Activated T-helper 1 cell treated with anti-CD3 and anti-CD28 coated beads, Interleukin-12 subunit alpha, Interleukin-12 subunit beta, Interleukin-2, Interleukin-4 antibody, amounts not matched to agents 30 ng/mL and 10 ng/mL and 1 ng/mL, durations not matched to agents 14 hours and 24 hours and 36 hours (primary cell): ENCODE measurements at places on chromosomes 12 and 14.

GRCh38 chr12:108240027-108240785, 98.9 kb downstream of the CMKLR1 start:
- DNase-seq = no peak

- no peak for DNase-seq
Measured at GRCh38 chr12:52751795-52752194, 25.4 kb downstream of the KRT76 start.

DNA sequence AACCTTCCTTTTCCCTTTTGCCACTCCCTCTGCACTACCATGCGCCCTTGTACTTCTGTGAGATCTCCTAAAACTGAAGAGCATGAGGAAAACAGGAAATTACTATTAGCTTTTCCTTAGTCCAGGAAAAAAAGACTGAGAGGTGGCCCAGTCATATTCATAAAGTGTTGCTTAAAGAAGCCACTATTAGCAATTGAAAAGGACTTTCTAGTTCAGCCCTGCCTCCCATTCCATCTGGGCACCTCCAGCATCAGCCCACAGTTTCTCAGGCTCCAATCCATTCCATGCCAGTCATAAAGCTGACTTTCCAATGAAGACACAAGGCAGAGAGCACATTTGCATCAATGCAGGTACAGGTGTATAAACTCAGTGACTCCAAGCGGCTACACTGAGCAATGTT, 19.9 kb upstream of the AMIGO2 start:
- DNase-seq = no peak

DNA sequence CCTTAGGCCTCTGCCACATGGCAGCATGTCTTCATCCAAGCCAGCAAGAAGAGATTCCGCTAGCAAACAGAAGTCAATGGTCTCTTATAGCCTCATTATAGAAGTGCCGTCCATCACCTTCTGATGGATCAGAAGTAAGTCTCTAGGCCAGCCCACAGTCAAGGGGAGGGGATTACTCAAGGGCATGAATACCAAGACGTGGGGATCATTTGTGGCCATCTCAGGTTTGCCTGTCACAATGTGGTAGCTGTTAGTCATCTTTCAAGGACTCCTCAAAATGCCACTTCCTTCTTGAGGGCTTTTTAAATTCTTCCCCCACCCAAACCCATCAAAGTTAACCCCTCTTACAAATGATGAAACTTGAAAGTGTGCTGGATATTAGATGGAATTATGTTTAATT, 8.1 kb upstream of the ADCY6 start:
- no peak for DNase-seq

GRCh38 chr14:71952381-71953363, 20.4 kb downstream of the RGS6 start:
- no peak for DNase-seq

DNA sequence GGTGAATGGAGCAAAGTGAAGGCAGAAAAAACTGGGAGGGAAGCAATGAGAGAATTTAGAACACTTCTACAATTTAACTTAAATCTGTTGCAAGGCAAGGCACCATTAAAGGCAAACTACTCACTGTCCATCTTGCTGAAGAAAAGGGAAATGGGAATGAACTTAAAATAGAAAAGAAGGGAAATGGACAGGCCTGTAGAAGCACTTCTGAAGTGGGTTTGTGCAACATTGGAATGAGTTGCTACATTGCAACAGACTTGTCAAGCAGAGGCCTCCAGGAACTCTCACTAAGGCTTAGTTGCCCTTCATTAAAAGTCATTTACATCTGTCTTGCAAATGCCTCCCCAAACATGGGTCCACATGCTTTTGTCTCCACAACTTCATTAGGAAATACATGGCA, 13.7 kb upstream of the OR10AD1 start:
- DNase-seq = no peak

GRCh38 chr14:54691525-54692283, 124.8 kb downstream of the SAMD4A start:
- DNase-seq = peak; percentile 22

DNA sequence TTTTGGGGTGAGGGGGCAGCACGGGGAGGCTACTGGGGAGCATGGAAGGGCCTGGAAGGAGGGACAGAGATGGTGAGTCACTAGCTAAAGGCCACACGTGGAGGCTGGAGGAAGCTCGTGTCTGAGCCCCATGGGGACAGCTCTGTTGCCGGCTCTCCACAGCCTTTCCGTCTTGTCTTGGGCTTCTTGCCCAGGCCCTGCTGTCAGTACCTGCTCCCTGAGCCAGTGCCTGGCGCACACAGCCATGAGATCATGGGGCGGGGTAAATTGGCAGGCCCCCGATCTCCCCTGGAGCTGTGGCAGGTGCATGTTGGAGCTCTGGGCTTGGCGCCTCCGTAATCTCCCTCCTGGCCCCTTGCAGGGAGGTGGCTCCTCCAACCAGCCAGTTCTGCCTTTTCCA, 16.1 kb upstream of the KRT80 start:
- DNase-seq = no peak

GRCh38 chr14:103772078-103772712, 56.6 kb downstream of the ZFYVE21 start:
- no peak for DNase-seq

DNA sequence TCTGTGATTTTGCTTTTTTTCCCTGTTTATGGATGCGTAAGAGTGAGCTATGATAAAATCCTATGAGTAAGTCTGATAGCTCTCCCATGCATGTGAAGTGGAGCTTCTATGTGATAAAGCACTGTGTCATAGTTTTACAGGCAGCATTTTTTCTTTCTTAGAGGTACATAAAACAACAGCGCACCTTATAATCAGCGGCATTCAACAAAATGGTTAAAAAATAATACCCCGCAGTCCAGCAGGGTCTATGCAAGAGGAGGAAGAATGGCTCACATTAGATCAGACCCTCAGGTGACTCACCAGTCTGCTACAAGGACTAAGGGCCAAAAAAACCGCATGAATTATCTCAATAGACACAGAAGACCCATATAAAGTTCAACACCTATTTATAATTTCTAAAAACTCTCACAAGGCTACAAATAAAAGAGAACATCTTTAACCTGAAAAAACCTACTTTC, 33.0 kb upstream of the TMEM179 start:
- no peak for DNase-seq

- no peak for DNase-seq
Measured at GRCh38 chr12:14572401-14572800, 4.7 kb upstream of the PLBD1 start.

GRCh38 chr14:73014105-73014504, 12.8 kb downstream of the ZFYVE1 start:
- peak; percentile 1 for DNase-seq

DNA sequence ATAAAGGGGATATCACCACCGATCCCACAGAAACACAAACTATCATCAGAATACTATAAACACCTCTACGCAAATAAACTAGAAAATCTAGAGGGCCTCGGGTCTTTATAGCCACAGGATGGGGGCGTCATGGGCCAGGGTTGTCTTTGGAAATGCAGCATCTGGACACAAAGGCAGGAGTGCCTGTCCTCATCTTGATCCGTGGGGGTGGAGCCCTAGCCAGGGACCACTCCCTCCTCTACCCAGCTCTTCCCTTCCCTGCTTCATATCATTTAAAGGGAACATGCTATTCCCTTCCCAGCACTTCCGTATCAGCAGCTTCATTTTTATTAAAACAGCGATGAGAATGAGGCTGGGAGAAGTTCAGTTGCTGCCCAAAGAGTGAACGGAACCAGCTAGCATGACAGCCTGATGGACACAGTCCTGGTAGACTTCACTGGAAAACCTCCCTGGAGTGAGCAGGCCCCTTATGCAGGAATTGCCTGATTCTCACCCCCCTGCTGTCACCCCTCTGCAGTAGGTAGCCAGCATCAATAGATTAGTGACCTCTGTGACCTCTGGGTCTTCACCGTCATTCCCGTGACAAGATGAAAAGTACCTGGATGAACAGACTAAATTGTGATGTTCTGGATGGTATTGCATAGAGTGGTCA, 251.4 kb upstream of the RGS6 start:
- no peak for DNase-seq

DNA sequence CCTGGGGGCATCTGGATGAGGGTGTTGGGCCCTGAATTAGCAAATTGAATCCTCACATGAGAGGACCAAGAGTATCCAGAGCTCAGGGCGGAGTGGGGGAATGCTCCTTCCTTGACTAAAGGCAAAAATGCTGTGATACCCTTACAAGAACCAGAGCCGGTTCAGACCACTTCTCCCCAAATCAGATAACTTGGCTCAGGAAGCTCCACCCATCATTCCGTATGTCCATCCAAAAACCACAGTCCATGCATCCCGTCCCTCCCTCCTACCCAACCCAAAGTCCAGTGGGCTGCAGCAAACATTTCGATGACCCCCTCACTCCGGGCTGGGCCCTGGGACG, 22.4 kb downstream of the DIO3 start:
- no peak for DNase-seq

GRCh38 chr12:121515615-121516014, 65.2 kb downstream of the KDM2B start:
- no peak for DNase-seq

DNA sequence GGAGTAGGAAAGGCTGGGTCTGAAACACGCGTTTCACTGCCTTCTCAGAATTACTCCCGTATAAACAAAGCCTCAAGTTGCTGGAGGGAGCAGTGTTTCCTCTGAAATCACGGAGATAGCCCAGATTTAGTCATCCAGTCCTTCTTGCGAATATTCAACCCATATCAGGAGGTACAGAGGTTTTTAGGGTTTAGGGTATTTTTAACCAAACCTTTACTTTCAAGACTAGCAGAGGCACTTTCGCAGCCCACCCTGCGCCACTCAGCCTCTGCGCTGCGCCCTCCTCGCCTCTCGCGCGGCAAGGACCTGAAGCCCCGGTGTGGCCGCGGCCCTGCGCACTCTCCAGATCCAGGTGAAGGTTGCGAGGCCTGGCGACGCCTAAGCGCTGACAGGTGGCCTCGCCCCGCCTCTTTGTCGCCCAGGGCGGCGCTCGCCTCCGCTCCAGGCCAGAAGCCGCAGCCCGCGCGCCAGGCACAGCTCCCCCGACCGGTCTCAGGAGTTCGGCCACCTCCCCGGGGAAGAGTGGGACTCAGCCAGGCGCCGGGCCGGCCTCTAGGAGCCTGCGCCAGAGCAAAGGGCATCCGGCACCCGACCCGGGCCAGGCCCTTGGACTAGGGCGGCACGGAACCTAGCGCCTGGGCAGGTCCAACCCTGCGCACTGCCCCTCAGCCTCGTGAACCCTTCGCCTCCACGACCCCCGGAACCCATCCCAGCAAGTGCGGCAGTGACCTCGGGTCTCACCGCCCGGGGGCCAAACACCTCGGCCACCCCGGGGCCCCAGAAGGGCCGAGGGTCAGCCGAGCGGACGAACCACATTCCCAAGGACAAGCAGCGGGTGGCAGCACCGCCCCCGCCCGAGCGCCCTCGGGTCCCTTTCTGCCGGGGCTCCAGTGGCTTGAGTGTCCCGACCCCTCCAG, 1.8 kb upstream of the SAMD4A start:
- DNase-seq = peak; percentile 31

GRCh38 chr14:77197988-77198387, 16.4 kb downstream of the TMEM63C start:
- DNase-seq = no peak

- DNase-seq = peak; percentile 9
Measured at GRCh38 chr14:60721326-60722106, 2.6 kb downstream of the SIX4 start.

GRCh38 chr12:62640910-62641448, 174.4 kb downstream of the MON2 start:
- no peak for DNase-seq

DNA sequence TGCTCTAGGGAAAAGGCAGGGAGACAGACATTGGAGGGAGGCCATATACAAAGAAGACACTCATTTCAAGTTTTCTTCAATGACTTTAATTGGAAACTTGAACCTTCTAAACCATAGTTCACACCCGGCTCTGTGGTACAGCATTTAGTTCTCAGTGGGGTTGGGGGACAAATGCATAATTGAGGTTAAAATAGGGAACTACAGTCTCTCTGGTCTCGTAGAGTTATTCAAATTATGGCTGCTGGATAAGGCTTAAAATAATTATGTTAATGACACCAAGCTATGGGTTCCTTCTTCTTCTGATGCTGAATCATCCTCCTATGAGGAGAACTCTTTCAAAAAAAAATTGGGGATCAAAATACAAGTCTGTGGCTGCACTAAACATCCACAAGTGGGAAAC, 3.8 kb upstream of the RPAP3 start:
- DNase-seq = no peak

DNA sequence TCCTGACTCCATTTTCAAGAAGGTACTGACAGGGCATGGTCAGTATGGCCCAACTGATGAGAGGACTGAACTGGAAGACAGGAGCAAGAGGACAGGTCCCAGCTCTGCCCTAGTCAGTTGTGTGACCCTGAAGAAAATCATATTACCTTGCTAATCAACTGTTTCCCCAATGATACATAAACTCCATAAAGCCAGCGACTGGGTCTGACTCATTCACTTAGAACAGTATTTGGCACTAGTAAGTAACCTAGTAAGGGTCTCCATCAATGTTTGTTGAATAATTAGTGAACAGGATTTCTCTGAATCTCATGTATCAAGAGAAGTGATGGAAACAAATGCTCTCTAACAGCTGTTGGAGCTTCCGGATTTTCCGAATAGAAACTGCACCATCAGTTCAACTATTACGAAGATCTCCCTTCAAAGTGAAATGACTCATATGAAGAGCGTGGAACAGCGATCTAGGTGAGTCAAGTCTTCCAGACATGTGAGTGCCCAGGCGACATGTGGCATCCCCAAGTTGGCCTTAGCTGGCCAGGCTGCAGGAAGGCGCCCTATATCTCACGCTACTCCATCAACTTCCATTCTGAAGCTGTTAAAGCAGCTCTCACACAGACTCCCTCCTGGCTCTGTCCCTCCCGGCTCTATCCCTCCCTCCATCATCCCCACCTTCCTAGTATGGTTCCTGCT, 94.5 kb downstream of the TTC7B start:
- DNase-seq = no peak

DNA sequence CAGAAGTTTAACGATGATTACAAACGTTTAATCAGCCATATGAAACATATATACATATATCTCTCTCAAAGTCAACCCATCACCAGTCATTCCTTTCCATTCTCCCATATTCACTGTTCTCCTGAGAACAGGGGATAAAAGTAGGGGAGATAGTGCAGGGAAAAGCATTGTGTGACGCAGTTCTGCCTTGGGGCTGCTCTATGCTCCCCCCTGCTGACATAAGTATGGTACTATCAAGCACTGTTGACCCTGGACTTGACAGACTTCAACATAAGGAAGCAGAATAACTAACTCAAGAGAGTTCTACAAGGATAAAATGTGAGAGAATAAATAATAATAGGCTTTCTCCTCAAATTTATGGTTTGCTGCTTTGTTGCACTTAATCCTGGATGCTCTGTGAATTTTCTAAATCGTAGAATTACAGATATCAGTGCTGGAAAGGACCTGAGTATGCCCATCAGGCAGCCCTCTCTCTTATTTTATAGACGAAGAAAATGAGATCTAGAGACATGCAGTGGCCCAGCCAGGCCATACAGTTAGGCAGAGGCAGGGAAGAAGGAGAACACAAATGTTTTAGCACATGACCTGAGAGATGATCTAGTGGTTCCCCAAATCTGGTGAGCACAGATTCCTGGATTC, 87.2 kb downstream of the SCN8A start:
- no peak for DNase-seq

- no peak for DNase-seq
Measured at GRCh38 chr12:11771895-11772502, 122.5 kb downstream of the ETV6 start.

GRCh38 chr12:32894566-32894965, 2.0 kb downstream of the PKP2 start:
- no peak for DNase-seq
